ENCODE measurements at places on chromosomes 7 and 10.
A peak's percentile ranks its signal among the peaks of the same experiment; 100 is the strongest.

DNA sequence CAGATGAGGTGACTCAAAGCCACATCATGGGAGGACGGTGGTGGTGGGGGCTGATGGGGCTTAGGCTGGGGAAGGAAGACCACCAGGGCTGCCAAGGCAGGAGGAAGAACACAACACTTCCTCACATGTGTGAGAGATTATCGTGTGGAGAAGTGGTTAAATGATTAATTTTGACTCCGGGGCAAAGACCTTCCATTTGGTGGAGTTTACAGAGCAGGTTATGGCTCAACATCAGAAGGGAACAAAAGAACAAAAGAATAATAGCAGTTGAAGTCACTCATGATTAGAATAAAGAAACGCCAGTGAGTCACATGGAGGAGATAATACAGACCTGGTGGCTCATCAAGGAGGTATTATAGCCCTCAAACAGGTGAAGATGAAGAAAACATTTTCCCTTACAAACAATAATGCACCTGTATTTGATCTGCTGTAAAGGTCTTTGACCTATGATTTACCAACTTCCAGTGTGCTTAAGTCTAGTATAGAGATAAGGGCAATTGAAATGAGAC, 170.1 kb downstream of the PKD1L1 start:
- DNase-seq: no peak

DNA sequence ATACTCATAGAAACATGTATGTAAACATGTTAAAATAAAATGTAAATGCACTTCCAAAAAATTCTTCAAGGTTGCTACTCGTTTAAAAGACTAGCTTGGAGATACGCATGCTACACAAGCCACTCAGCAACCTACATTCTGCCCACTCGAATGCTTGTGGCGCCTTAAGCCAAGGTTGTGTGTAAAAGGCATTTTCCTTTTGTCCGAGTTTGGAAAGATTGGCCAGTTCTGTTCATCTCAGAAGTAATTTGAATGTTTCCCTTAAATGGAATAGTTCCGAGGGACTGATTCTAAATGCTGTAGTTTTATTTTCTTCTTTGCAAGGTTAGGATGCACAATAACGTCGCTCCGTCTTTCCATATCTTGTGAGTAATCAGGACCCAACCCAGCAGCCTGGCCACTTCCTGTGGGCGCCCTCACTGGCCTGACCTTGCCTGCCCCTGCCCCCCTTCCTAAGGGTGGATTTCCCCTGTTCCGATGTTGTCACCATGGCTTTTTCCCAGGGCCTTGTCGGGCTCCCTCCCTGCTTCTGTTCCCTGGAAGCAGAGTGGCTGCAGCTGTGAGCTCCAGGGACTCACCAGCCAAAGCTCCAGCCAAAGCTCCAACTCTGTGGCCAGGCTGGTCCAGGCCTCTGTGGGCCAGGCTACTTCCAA, 70.6 kb downstream of the PTPRE start:
- no peak for DNase-seq

DNA sequence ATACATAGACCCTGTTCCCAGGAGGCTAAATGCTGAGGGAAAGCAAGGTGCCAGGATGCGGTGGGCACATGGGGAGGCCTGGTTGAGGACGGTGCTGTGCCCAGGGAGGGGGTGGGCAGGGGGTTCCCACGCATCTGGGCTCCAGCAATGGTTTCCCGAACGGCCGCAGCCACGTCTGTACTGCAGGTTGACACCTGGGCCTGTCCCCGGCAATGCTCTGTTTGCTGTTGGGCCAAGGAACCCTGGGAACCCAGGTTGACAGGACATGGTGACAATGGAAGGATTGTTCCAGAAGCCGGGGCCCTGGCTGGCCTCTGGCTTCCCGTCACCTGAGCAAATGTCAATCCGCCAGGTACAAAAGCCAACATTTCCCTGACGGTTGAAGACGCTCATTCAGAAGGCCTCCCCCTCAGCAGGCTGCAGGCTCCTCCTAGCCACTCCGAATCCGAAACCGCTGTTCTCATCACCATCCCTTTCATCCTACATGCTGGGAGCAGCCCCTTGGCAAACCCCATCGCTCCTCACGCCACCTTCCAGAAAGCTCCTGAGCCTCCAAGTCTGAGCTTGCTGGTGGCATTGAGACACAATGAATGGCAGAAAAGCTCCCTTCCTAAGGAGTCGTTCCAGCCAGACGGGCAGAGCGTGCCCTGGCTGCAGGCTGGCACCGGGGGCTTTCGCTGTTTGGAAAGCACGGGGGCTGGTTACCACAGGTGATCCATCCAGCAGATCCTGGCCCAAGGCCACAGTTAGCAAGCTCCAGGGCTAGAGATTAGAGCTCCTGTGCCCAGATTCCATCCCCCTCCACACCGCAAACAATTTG, 31.2 kb downstream of the SPOCK2 start:
- no peak for DNase-seq

- DNase-seq: no peak
Measured at GRCh38 chr10:31041011-31041410, 9.3 kb upstream of the ZNF438 start.

- no peak for DNase-seq
Measured at GRCh38 chr7:79702116-79702515, 248.6 kb upstream of the MAGI2 start.

DNA sequence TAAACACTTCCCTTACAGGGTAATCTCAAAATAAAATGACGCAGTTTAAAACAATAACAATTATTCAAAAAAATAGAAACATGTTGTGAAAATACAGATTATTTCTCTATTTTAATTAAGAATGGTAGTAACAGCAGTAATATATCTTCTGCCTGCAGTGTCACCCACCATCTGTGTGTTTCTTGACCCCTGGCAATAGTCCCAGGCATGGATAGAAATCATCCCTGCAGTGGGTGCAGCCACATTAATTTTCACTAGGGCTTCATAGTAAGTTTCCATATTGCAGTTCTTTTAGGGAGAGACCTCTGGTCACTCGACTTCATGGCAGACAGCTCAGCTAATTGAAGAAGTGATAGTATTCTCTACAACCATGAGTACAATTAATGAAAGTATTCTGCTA, 470.1 kb upstream of the TEX47 start:
- no peak for DNase-seq

- DNase-seq: peak; percentile 64
Measured at GRCh38 chr7:82729172-82730030, 285.8 kb upstream of the CACNA2D1 start.

DNA sequence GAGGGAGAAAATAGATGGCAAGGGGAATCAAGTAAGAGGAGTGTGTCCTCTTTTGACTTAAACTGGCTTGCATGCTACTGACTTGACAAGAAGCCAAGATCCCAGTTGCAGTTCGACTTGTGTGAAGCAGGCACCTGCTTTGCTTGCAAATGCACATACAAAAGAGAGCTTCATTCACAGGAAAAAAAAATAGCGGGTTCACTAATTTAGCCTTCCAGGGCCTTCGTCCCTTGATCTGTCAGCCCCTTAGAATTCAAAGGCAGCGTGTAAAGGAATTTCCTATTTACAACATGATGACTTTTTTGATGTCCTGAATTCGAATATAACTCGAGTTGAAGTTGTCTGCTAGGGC, 192.1 kb downstream of the CELF2 start:
- no peak for DNase-seq

DNA sequence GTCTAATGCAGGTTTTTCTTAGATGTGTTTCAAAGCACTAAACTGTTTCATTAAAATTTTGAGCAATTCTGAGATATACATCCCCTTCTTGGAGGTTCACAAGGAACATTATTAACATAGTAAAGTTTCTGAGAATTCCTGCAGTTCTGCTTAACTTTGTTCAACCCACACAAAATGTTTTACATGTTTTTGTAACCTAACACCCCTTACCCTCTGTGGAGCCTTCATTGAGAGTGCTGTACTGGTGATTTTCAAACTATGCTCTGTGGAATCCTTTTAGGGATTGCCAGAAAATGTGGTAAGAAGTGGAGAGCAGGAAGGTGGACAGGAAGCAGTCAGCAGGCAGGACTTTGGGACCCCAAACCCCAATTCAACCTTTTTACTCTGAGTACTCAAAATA, 53.6 kb upstream of the ABCB5 start:
- DNase-seq: no peak
